Activated CD4-positive, alpha-beta T cell treated with anti-CD3 and anti-CD28 coated beads, Interleukin-2, amount 10 ng/mL, durations not matched to agents 24 days and 14 days (primary cell): ENCODE measurements at places on chromosomes 11 and 22. TPM values are rescaled to one million over a fixed set of nuclear protein-coding genes. Genes with fewer than 3 reads are reported as not detected.

The PARVA gene
- total RNA-seq = not detected in 2 replicates

The OR52H1 gene
- not detected in 2 replicates for total RNA-seq

The UBQLNL gene
- not detected in 2 replicates for total RNA-seq

The TSPAN32 gene
- 2.4 and 2.6 TPM in 2 replicates for total RNA-seq

DNA sequence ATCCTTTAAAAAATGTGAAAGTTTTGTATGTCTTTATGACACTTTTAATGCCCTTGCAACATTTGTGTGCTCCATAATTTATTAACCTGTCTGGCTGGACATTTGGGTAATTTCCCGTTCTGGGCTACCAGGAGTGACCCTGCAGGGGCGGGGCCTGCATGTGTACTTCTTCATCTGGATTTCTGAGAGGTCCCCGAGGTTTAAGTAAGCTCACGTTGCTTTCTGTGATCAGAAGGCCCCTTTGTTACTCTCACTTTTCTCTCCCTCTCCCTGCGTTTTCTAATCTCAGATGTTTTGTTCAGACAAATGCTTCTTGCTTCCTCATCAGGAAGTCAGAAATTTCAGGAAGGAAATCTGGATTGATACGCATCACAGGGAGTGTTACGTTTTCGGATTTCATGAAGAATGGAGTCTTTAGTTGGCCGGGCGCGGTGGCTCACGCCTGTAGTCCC, 78.9 kb upstream of the CRYBB3 start:
- no peak for DNase-seq

DNA sequence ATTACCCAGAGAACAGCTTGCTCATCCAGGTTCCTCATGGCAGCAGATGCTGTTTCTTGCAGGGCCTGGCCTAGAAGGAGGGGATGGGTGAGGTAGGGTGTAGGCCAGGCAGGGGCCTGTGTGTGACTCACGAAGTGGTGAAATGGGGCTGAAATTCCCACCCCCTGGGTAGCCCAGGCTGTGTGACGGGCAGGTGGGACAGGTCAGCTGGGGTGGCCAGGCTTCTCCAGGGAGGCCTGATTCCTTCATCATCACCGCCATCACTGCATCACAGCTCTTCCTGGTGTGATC, 83.2 kb downstream of the CACNA1I start:
- no peak for DNase-seq

DNA sequence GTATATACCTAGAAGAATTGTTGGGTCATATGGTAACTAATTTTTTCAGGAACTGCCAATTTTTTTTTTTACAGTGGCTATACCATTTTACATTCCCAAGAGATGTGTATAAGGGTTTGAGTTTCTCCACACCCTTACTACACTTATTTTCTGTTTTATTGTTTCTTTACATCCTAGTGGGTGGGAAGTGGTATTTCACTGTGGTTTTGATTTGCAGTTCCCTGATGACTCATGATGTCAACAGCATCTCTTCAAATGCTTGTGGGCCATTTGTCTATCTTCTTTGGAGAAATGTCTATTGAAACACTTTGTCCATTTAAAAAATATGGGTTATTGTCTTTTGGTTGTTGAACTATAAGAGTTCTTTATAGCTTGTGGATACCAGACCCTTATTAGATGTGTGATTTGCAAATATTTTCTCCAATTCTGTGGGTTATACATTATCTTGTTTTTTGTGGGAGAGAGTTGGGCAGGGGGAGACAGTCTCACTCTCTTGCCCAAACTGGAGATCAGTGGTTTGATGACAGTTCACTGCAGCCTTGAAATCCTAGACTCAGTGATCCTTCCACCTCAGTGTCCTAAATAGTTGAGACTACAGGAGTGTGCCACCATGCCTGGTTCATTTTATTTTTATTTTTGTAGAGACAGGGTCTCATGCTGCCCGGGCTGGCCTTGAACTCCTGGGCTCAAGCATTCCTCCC, 30.3 kb upstream of the PISD start:
- DNase-seq = peak; percentile 78

DNA sequence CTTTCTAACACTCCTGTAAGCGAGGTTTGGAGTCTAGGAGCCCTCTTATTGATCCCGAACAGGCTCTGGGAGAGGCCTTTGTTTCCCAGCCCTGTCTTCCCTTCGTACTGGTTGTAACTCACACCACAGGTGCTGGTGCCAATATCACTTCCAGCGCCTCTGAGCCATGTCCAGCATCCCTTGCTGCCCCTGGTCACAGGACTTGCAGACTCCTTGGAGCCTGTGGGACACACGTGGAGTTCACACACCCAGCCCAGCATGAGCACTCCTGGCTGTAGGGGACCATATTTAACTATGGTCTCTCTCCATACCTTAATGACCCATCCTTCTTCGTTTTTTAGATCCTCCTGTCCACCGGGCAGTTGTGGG, 2.2 kb downstream of the ZBTB16 start:
- DNase-seq = no peak

DNA sequence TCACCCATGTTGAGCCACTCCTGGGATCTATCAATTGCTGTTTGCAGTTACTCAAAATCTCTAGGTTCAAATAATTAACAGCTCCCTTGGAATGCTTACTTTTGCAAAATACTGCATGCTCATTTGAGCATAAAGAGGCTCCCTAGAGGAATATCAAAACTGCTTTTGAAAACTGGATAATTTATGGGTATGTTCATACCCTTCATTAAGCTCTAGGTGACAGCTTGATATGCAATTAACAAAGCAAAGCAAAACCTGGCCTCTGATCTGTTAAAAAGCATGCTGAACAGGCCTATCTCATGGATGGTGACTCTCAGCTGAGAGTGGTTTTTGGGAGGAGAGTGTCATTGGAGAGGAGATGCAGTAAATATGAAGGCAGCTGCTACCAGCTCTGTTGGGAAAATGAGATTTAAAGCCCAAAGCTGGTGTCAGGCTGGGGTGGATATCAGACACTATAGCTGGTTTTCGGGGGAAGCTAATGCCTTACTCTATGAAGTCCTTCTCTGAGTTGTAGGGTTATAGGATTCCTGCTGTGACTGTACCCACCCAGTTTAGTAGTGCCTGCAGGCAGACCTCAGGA, 110.9 kb downstream of the RASSF10 start:
- no peak for DNase-seq

GRCh38 chr11:40508303-40508702, 951.1 kb downstream of the LRRC4C start:
- no peak for DNase-seq
